NB4 (cell line): ENCODE measurements at places on chromosomes 2 and 18.

DNA sequence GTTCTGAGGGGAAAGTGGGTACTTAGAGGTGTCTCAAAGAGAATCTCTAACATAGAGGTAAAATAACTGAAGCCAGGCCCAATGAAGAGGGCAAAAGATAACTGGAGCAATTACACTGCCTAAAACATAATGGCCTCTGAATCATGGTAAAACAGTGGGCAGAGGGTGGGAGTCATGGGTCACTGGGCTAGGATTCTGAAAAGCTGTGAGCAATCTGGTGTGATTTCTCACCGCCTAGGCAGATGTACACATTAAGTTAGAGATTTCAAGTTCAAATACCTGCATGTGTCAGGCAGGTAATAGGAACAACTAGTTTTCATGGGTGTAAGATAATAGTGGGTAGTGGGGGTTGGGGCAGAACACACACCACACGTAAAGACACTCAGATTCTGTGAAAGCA lies 45.6 kb downstream of the INSIG2 start:
- DNase-seq = no peak

DNA sequence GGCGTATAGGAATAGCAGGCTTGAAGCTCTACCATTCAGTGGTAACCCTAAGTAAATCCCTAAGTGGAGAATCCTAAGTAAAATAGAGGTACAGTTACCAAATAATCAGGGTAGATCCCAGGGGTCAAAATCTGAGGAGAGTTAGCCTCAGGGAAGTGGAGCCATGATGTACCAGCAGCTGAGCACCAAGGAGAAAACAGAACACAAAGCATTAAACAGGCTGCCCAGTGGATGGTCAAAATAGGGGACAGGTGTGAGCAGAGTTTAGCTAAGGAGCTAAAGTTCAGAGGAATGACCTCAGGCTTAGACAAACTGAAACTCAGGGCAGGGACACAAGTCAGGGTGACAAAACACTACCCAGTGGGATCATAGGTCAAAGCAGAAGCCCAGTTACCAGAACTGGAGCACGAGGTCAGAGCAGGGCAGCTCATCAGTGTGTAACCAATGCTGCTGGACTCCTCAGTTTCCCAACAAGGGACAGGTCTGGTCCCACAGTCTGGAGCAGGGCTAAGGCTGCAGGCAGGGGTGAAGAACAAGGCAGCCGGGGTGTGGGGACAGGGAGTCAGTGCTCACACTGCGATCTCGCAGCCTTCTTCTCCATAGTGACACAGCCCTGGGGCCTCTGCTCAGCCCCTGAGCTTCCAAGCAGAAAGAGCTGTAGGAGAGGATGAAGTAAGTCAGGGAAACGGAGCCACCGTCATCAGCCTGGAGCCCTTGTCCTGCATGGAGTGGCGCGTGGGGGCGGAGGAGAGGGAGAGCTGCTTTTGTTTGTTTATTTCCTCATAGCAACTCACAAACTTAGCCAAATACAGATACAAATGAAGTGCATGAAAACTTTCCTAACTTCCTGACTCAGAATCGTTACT lies 264.0 kb downstream of the MREG start:
- DNase-seq = no peak

DNA sequence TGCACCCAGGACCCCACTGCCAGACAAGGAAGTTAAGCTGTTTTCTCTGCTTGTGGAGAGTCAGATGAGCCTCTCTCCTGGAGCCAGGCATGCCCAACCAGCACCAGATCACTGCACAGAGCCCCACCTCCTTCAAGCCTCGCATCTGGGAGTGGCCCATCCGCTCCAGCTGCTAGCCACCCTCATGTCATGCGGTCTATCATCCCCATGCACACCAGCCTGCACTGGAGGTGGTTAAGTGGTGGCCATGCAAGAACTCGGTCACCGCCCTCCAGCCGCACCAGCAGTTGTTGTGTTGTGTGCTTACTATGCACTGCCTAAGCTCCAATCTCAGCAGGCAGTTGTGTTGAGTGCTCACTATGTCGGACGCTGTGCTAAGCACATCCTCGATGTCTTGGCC lies 177.9 kb upstream of the SLC14A2 start:
- no peak for DNase-seq

- DNase-seq = peak; percentile 5
Measured at GRCh38 chr18:54506516-54507261, 84.4 kb upstream of the DYNAP start.

DNA sequence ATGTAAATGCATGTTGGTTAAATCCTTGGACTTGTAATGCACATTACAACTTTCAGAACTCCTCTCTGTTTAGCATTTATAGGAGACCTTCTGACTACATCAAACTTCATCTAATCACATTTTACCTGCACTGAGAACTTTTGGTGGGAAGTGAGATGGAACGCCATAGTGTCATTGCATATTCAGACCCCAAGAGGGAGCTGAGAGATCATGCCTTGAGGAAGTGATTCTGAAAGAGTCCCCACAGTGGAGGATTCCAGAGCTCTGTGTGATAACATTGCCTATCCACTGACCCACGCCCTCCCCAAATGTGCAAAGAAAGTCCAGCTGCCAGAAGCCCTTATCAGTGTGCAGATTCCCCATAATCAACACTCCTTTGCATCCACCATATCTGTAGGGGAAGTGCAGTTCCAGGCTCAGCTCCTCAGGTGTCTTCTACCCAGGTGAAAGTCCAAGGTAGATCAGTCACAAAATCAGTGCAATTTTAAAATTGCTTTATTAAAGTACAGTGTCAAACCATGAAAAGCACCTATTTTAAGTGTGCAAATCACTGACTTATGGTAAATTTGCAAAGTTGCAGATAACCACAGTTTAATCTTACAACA lies 212.4 kb downstream of the RPIA start:
- peak; percentile 56 for DNase-seq

DNA sequence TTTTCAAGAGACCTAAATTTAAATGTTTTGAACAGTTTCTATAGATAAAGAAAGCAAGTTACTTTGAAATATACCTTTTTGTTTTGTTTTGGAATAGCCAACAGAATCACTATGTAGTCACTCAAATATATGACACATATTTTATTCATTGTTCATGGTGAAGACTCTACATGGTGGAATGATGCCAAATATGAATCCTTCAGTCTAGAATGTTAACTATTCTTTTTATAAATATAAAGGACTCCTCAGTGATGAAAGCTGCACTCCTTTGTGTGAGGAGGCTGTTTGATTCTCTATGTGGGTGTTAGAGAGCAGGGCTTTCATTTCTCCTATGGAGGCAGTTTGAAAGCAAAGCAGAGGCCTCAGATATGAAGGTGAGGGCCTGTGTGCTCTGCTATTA lies 396.4 kb upstream of the LRRTM1 start:
- no peak for DNase-seq

DNA sequence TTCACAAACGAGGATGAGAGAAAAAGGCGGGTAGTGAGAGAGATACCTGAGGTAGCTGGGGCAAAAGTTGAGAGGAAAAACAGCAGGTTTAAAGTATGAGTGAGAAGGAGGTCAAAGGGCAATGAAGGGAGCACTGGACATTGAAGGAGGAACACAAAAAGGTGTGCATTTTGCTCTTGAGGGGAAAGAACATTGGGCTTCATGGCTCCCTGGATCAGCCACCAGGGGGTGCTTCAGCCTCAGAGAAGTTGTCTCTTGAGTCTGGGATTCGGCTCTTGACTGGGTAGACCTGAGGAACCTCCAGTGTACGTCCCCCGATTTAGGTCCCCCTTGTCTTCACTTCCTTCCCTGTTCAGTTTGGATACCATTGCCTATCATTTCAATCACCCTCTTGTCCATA lies 128.5 kb downstream of the RAPGEF4 start:
- peak; percentile 74 for DNase-seq

GRCh38 chr18:59660786-59661743 lies 36.2 kb downstream of the CCBE1 start:
- DNase-seq = no peak

- no peak for DNase-seq
Measured at GRCh38 chr2:204331988-204332387, 213.3 kb upstream of the PARD3B start.

GRCh38 chr2:98730053-98730706 lies 752 bp downstream of the MGAT4A start:
- DNase-seq = peak; percentile 88

GRCh38 chr2:12587729-12588522 lies 128.8 kb upstream of the TRIB2 start:
- DNase-seq = peak; percentile 79

DNA sequence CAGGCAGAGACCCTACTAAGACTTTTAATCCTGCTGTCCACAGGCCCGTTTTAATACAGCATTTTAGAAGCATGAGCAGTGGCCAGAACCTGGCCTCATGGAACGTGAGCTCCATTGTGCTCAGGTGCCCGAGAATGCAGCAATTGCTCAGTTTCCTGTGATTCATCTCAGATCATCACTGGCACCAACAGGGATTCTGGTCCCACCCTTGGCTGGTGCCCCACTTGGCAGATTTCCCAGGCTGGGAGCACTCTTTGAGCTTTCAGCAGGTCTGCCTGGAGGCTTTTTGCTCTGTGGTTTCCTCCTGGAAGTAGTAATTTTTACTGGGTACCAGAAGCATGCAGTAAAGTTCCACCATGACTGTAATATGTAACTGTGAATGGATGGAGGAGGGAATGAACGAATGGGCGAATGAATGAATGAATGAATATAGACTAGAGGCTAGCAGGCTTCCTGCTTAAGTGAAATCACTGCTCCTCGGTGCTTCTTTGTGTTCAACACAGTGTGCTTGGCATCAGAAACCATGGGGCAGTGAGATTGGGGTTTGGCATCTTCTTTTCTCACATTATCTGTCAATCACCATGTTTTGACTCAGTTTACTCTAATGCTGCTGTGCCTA lies 312.9 kb downstream of the PRKCE start:
- no peak for DNase-seq

DNA sequence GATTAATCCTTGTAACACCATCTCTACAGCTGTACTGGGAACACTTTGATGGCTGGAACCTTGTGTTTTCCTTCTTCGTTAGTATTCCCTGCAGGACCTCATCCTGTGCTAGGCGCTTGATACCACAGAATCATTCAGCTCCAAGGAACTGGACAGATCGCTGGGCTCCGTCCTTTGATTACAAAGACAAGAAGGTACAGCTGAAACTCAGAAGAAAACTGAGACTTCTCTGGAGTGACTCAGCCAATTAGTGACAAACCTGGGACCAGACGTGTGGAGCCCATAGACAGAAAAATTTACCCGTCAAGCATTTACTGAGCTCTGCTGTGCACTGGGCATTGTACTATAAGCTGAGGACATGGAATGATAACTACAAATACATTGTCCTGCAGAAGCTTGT lies 67.3 kb downstream of the NCKAP5 start:
- DNase-seq = no peak

- peak; percentile 52 for DNase-seq
Measured at GRCh38 chr2:113117541-113118262, 9.7 kb upstream of the IL1RN start.

DNA sequence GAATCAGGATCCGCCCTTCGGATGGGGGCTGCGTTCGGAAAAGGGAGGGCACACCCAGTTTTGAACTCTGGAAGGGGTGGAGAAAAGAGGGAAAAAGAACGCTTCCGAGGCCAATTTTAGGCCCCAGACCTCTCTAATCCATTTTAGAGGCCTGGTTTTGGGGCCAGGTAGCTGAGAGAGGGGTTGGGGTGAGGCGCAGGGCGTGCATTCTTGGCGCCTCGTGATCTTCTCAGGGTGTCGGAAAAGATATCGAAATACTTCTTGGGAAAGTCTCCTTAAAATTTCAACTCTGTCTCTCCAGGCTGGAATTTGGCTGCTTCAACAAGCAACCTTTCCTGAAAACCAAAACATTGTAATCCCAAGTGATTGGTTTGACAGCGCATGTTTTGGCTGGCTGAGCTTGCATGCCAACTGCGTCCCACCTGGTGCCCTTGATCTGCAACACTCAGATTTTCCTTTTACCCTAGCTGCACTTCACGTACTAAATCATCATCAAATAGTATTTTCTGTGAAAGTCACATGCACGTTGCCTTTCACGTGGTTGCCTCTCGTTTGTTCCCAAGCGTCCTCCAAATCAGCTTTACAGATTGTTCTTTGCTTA lies 864 bp upstream of the XPO1 start:
- DNase-seq = peak; percentile 58

DNA sequence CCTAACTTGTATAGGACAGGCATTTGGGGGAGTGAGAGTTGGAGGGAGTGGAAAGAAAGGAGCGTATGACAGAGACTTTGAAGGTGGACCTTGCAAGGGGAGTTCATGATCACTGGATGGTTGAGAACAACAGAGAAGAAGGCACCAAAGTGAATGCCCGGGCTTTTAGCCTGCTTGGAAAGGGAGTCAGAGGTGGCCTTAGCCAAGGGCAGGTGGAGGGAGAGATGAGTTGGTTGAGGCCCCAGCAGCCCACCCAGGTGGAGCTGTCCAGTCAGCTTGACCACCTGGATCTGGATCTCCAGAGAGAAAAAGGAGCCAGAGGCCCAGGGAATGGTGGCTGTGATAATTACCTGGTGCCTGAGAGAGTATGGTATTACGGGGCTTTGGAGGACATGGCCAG lies 73.6 kb downstream of the COA5 start:
- DNase-seq = no peak

DNA sequence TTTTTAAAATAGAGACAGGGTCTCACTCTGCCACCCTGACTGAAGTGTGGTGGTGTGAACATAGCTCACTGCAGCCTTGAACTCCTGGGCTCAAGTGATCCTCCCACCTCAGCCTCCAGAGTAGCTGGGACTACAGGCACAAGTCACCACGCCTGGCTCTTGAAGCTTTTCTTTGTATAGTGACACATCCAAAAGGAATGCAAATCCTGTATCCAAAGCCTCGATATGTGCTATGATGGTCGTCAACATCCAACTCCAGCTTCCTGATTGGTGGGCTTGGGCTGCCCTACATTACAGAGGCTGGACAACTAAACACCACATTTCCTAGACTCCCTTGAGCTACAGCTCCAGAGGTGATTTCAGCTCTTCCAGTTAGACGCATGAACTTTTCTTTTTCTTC lies 101.7 kb upstream of the PGAP1 start:
- no peak for DNase-seq

GRCh38 chr2:74939919-74940812 lies 18.3 kb upstream of the POLE4 start:
- DNase-seq = no peak

DNA sequence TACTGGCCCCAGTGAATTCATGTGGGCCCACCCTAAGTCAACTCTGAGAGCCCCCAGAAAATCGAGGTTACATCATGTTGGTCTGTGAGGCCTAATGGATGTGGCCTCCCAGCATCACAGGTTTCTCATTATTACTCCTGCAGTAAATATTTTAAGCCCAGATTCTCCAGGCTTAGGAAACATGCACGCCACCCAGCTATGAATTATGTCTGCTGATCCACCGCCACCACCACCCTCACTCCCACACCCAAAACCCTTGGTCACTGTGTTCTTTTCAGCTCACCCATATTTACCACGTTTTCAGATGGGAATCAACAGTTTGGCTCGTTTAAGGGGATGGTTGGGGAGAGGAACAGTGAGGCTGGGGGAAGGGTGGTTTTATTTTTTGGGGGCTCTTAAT lies 128.6 kb downstream of the NCK2 start:
- peak; percentile 61 for DNase-seq
